Activated CD4-positive, CD25-positive, alpha-beta regulatory T cell treated with anti-CD3 and anti-CD28 coated beads, Interleukin-2, amount 50 U/mL, for 16 hours (primary cell): ENCODE measurements at places on chromosomes 4 and X.

DNA sequence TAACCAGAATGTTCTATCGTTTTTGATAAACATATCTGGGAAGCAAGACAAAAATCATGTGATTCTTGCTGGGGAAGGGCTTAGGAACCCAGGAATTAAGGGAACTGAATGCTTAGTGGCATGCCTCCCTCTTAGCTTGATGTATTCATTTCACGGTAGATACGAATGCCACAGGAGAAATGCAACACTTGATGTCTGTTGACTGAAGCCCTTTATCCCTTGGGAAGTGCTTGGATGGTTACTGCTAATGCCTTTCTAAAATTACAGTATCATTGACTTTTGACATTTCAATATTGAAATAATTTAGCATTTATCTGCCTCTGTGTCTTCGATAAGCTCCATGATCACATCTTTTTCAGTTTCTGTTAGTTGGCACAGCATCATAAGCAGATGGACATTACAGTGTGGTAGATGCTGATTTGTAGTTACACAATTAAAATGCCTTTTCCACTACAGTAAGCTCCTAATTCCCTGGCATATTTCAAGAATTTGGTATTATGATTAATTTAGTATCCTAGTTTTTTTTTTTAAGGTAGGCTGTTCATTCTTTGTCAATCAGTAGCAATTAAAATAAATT, 226.7 kb downstream of the ARHGAP10 start:
- no peak for DNase-seq

- no peak for DNase-seq
These were observed 147.2 kb downstream of the SHROOM3 start for GRCh38 chr4:76582074-76582816.

DNA sequence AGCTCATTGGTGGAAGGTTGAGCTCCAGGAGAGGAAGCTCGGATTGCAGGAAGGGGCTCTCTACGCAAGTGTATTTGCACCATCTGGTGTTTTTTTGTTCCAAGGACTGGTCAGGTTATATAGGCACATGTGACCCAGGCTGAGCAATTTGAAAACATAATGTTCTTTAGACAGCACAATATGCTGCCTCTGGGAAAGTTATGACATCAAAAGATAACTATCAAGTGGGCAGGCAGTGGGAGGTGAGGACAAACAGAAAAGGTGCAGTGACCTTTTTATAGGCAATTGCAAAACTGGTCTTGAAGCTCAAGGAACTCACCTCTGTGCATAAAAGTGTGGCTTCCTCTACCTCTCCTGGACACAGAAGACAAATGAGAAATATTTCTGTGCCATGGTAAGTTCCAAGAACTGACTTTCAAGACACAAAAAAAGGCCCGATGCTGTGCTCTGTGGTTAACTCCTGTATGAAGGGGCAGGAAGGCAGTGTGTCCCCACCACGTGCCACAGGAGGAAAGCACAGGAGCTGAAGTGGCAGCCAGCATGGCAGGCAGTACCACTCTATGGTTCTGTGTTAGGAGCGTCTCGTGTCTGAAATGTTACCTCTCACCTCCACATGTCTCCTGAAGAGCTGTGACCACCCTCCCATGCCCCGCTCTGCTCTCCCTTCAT, 128.6 kb downstream of the SHROOM3 start:
- no peak for DNase-seq

GRCh38 chr4:127997534-127998388, 32.6 kb downstream of the ABHD18 start:
- peak; percentile 1 for DNase-seq

- no peak for DNase-seq
These were observed 109.7 kb downstream of the PDLIM5 start for GRCh38 chr4:94561249-94562024.

DNA sequence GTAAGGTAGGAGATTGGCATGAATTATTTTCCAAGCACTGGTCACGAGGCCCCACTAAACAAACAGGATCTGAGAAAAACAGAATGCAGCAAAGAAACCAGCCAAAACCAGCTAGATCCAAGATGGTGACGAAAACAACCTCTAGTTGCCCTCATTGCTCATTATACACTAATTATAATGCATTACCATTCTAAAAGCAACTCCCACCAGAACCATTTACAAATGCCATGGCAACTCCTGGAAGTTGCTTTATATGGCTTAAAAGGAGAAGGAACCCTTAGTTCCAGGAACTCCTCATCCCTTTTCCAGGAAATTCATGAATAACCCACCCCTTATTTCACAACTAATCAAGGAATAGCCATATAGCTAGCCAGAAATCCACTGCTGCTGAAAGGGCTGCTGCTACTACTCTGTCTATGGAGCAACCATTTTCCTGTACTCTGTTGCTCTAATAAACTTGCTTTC, 69.3 kb downstream of the ABCB7 start:
- no peak for DNase-seq

DNA sequence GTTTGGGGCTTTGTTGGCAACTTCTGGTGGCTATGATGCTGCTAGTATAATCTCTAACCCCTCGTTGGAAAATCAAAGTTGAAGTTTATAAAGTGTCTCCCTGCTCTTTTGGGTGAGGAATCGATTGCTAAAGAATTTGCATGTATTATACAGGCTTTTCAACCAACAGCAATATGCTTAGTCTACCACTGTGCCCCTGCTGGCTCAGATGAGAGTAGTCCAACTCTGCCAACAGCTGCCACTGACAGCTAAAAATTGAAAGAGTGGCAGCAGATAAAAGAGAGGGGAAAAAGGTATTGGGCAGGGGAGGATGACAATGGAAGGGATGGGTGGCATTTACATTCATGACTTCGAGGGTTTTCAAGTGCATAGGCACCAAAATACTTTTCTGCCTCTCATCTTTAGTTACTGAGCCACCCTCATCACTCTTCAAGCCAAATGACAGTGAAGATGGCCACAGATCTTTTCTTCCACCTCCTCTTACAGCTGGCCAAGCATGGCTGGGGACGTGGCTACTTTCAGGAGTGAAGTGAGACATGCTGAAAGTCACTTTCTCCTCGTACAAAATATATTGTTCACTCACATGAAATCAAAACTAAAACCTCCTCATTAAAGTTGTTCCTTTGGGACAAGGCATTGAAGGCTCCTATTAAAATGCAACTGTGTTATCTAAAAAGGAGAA, 2.7 kb upstream of the GRIA3 start:
- DNase-seq: no peak

GRCh38 chr4:7299010-7299907, 106.9 kb downstream of the SORCS2 start:
- no peak for DNase-seq

- no peak for DNase-seq
These were observed 84.1 kb downstream of the TMEM164 start for GRCh38 chrX:110086916-110087484.

- DNase-seq: no peak
These were observed 188.6 kb downstream of the PRDM5 start for GRCh38 chr4:120733968-120734367.

- DNase-seq: no peak
These were observed 10.5 kb downstream of the LGI2 start for GRCh38 chr4:25020236-25020635.

DNA sequence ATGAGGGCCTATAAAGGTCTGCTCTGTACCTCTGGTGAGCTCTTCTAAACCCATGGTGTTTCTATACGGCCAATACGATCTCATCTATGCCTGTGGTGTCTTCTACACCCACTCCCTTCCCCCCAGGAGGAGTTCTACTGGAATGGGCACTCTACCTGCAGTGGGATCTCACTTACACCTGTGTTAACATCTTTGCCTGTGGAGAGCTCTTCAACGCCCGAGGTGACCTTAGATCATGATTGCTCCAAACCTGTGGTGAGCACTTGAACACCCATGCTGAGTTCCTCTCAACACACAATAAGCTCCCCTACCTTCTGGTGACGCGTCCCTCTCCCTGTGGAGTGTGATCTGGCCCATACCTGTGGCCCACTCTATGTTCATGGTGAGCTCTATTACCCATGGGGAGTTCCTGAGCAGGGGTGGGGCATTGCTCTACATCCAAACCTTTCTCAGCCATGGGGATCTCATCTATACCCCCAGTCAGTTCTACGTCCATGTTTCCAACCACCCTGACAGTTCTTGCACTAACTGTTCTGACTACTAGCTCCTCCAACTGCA, 48.6 kb downstream of the BCOR start:
- DNase-seq: no peak

DNA sequence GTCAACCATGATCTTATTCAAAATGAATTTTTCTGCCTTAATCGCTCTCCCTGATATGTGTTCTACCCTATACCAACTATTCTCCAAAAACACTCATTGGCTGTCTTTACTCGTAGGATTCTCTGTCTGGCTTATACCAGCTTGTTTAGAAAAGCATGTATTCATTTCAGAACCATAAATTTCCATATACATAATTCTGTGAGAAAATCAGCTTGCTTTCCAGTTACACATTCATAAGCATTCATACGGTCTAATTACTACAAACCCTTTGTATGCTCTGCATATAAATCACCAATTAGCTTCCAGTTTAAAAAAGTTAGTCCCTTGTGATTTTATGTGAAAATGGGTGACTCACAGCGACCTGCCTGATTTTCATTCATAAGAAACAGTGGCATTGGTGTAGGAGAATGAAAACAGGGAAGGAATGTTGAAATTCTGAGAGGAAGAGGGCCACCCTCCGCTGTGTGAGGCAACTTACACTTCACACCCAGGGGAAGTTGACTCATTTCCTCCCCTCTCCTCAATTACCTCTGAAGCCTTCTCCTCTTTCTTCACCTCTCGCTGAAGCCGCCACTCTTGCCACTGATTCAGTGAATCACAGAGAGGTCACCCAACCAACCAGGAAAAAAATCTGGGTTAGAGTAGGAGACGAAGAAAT, 63.3 kb downstream of the MEPE start:
- DNase-seq: no peak

GRCh38 chr4:20028645-20029044, 223.1 kb upstream of the SLIT2 start:
- no peak for DNase-seq

- DNase-seq: no peak
These were observed 216.4 kb upstream of the RASGEF1B start for GRCh38 chr4:81688085-81688484.
